Right hindlimb (tissue), 1 donor: ENCODE measurements at places on chromosomes 5 and 9.
A peak's percentile ranks its signal among the peaks of the same experiment; 100 is the strongest.

- peak; percentile 74 for DNase-seq
Measured at GRCh38 chr5:93611976-93612854, 29.2 kb downstream of the NR2F1 start.

- DNase-seq, result no peak
Measured at GRCh38 chr5:142532781-142533176, 153.1 kb downstream of the FGF1 start.

- DNase-seq, result no peak
Measured at GRCh38 chr9:96721731-96722429, 56.0 kb downstream of the ZNF510 start.

- no peak for DNase-seq
Measured at GRCh38 chr9:69314547-69314946, 10.5 kb upstream of the ENTREP1 start.

DNA sequence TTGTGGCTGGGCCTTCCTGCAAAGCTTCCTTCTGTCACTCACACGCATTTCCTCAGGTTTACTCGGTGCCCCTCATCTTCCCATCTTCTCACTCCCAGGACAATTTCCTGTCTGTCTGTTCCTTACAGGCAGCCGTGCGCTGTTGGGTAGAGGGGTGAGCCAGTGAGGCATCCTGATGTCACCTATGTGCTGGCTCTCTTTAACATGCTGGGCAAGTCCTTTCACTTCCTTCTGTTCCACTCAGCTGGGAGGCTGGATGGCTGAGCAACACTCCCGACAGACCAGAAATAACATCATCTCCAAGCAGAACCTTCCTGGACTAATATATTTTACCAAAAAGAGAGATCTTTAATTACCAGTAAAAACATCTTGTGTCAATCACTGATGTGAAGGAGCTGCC lies 103.0 kb downstream of the HSD17B3 start:
- no peak for DNase-seq

DNA sequence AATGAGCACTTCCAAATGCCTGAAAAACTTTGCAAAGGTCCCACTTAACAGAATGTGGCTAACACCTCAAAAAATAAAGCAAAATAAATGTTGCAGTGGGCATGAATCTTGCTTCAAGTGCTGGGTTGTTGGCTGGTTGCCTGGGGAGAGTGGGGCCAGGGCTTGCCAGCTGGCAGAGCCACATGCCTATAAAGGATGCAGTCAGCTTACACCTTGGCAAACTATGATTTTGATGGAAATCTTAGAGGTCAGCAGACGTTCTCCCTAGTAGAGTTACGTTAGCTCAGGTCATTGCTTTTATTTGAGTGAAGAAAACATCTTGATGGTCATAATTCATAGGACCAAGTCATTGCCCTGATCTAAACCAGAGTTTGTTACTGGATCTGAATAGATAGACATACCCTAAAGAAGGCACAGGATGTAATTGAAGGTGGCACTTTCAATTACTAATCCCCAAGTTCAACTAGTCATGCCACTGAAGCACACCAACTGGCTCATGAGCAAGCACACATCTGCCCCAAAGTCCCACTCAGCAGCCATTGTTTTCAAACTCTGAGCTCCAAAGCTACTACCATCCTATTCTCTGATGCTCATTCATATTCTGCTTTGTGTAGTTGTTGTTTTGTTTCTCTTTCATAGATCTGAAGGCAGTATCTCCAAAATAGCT lies 51.2 kb upstream of the ZSWIM6 start:
- DNase-seq, result no peak
